MM.1S (cell line): ENCODE measurements at places on chromosomes 4 and X.

DNA sequence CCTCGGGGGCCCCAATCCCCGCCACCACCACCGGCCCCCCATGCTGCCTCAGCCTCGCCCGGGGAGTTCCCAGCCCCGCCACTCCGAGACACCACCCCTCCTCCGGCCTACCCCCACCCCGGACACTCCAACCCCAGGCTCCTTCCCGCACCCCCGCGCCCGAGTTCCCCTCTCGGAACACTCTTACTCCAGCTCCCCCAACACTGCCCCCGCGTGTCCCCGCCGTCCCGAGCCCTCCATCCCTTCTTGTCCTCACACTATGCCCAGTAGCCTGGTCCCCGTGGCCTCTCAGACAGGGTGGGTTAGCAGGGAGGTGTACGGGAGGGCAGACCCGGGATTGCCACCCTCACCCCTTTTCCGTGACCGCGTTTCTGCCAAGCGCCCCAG, 276.1 kb downstream of the BCOR start:
- H3K27ac ChIP-seq: no peak overlapping the region
- H3K4me3 ChIP-seq: no peak overlapping the region
- no peaks in the 10 kb centered on the region for H3K4me1 ChIP-seq
- no peaks in the 10 kb centered on the region for H3K36me3 ChIP-seq
- DNase-seq: no peak
- no peaks in the 10 kb centered on the region for H3K27me3 ChIP-seq

DNA sequence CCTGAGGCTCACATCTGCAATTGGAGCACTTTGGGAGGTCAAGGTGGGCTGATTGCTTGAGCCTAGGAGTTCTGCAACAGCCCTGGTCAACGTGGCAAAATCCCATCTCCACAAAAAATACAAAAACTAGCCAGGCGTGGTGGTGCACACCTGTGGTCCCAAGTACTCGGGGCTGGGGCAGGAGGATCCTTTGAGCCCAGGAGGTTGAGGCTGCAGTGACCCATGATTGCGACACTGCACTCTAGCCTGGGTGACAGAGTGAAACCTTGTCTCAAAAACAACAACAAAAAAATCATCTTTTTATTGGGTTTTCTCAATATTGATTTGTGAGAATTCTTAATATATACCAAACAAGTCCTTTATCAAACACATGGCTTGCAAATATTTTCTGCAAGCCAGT, 64.9 kb downstream of the ANKRD17 start:
- H3K27me3 ChIP-seq: no peaks in the 10 kb centered on the region
- H3K4me3 ChIP-seq: no peak overlapping the region
- H3K4me1 ChIP-seq: no peaks in the 10 kb centered on the region
- no peak for DNase-seq
- H3K36me3 ChIP-seq: no peaks in the 10 kb centered on the region

- no peaks in the 10 kb centered on the region for H3K4me1 ChIP-seq
- no peaks in the 10 kb centered on the region for H3K36me3 ChIP-seq
- H3K4me3 ChIP-seq: no peak overlapping the region
- peak; percentile 64 for DNase-seq
- no peaks in the 10 kb centered on the region for H3K27me3 ChIP-seq
- H3K27ac ChIP-seq: no peak overlapping the region
Measured at GRCh38 chrX:108001218-108001814, 19.1 kb upstream of the TEX13B start.

DNA sequence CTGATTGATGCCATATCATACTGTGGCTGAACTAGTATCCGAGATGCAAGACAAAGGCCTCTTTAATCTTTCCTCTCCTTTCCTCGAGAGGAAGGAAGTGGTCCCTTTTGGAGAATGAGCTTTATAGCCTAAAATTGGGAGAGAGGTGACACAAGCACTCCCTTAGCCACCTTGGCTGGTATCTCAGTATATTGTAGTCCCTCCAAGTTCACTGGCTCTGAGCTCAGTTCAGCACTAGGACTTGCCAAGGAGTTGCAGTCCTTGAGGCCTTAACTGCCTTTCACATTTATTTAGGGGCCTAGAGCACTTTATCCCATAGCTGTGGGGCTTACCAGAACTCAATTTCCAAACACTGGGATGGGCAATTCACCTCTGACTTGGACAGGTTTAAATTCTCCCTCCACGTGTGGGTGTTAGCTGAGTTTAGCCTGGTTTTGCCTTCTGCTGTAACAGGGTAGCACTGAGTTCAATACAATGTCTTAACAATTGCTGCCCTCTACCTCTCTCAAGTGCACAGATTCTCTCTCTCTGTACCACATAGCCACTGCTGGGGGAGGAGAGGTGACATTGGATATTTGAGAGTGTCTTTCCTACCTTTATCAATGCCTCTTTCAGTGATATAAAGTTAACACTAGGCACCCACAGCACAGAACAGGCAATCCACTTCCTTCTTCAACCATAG, 216.4 kb downstream of the TECRL start:
- H3K27ac ChIP-seq: no peak overlapping the region
- H3K4me1 ChIP-seq: no peaks in the 10 kb centered on the region
- DNase-seq: no peak

GRCh38 chr4:141713771-141714445, 77.5 kb downstream of the IL15 start:
- no peaks in the 10 kb centered on the region for H3K36me3 ChIP-seq
- H3K27ac ChIP-seq: no peak overlapping the region
- no peaks in the 10 kb centered on the region for H3K27me3 ChIP-seq
